Tibial nerve (tissue), 4 donors: ENCODE measurements at places on chromosomes 4 and X.

DNA sequence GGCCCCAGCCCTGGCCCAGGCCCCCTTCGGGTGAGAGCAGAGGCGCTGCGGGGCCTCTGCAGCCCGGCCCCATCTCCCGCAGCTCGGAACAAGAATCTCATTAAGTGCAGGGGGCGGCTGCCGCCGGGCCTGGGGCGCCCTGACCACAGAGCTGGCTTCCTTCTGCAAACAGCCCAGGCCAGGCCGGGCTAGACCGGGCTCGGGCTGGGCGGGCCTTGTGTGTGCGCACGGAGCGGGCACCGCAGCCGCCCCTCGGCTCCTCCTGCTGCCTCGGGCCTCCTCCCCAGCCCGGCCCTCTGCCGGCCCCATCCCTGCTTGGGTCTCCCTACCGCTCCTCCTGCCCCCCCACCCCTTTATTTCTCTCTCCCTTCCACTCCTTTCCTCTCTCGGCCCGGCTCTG, 83.3 kb downstream of the EFNB1 start:
- H3K4me3 ChIP-seq, result peak overlapping the region; percentile 3
- no peak for DNase-seq
- H3K4me1 ChIP-seq, result peaks cover 13% of the 10 kb centered on the region
- H3K27me3 ChIP-seq, result no peaks in the 10 kb centered on the region
- no peaks in the 10 kb centered on the region for H3K36me3 ChIP-seq

- H3K4me1 ChIP-seq, result no peaks in the 10 kb centered on the region
- H3K27ac ChIP-seq, result no peak overlapping the region
- no peak overlapping the region for H3K4me3 ChIP-seq
- no peaks in the 10 kb centered on the region for H3K36me3 ChIP-seq
- H3K27me3 ChIP-seq, result no peaks in the 10 kb centered on the region
Observed at GRCh38 chr4:159012381-159012780, 90.5 kb upstream of the RAPGEF2 start.

GRCh38 chr4:8188743-8189550, 10.1 kb upstream of the SH3TC1 start:
- H3K4me3 ChIP-seq, result no peak overlapping the region
- H3K27me3 ChIP-seq, result no peaks in the 10 kb centered on the region
- peak overlapping the region; percentile 84 for H3K27ac ChIP-seq

GRCh38 chrX:133175605-133176004, 42.5 kb downstream of the TFDP3 start:
- H3K27ac ChIP-seq, result no peak overlapping the region
- H3K36me3 ChIP-seq, result no peaks in the 10 kb centered on the region
- no peak for DNase-seq
- no peak overlapping the region for H3K4me3 ChIP-seq

DNA sequence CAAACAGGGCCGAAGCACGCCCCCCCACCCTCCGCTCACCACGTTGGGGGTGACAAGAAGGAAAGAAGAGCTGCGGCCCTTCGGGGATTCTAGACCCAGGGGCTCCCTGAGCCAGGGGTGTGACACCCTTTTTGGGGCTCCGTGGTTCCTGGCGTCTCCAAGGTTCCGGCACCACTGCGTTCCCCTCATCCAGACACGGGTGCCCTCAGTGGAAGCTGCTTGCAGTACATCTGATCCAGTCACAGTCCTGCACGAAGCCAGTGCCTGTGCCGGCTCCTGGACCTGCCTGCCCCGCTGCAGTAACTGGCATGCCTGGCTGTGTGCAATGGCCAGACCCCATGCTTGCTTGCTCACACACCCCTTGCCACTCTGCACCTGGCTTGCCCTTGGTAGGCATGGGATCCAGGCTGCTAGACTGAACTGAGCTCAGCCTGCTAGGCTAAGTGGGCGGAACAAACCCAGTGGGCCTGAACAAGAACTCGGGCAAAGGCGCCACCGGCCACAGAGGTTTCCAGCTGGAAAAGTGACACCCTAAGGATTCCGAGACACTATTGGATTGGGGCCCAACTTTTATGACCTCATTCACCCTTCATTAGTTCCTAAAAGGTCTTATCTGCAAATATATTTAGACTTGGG, 420.4 kb upstream of the AGA start:
- DNase-seq, result no peak
- no peaks in the 10 kb centered on the region for H3K27me3 ChIP-seq
- no peaks in the 10 kb centered on the region for H3K4me1 ChIP-seq
- no peaks in the 10 kb centered on the region for H3K36me3 ChIP-seq
- no peak overlapping the region for H3K4me3 ChIP-seq
- H3K27ac ChIP-seq, result no peak overlapping the region

DNA sequence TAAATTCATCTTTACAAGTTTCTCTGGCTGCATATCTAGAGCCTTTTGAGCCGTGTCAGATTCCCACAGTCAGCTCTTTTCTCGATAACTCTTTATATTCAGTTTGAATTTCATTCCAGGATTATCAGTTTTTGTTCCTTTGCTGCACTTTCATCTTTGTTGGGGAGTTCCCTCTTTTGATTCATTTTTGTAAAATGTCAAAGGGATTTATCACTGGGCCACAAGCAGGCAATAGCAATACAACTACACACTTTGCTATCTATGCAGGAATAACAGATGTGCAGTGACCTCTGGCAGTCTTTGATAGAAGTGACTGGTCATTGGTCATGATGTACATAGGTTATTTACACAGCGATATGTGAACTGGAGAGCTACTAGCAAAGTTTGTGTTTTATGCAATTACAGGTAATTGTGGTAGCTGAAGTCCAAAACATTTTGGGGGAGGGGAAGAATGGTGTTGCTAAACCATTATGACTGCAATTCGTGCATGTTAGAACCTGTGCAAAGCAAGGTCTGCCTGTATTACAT, 43.8 kb downstream of the HPGDS start:
- no peaks in the 10 kb centered on the region for H3K27me3 ChIP-seq
- no peaks in the 10 kb centered on the region for H3K36me3 ChIP-seq
- no peak overlapping the region for H3K27ac ChIP-seq
- H3K4me1 ChIP-seq, result no peaks in the 10 kb centered on the region
- H3K4me3 ChIP-seq, result no peak overlapping the region

- no peak overlapping the region for H3K27ac ChIP-seq
- H3K4me3 ChIP-seq, result no peak overlapping the region
- H3K27me3 ChIP-seq, result no peaks in the 10 kb centered on the region
Observed at GRCh38 chrX:20361890-20362262, 95.2 kb upstream of the RPS6KA3 start.

- peaks cover 4% of the 10 kb centered on the region for H3K4me1 ChIP-seq
- peaks cover 36% of the 10 kb centered on the region for H3K36me3 ChIP-seq
- H3K27me3 ChIP-seq, result no peaks in the 10 kb centered on the region
- no peak for DNase-seq
- H3K4me3 ChIP-seq, result no peak overlapping the region
Observed at GRCh38 chrX:152945021-152945979, 47.4 kb downstream of the ZNF185 start.

DNA sequence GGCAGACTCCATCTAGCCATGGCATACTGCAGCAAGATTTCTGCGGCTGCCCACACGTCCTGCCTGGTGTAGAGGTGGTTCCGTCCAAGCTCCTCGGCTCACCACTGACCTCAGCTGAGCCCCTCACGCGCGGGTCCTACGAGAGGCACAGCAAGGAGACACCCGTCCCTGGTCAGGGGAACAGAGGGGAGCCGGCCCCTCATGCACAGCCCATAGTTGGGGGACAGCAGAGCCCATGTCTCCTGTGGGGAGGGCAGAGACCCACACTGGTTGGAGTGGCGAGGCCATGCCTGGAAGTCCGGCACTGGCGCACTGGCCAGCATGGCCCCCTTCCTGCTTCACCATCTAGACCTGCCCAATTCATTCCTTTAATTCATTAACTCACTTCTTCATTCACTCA, 80.8 kb downstream of the HTRA3 start:
- DNase-seq, result no peak
- no peaks in the 10 kb centered on the region for H3K27me3 ChIP-seq
- H3K36me3 ChIP-seq, result no peaks in the 10 kb centered on the region
- H3K27ac ChIP-seq, result peak overlapping the region; percentile 39
- no peak overlapping the region for H3K4me3 ChIP-seq

- no peaks in the 10 kb centered on the region for H3K4me1 ChIP-seq
- no peaks in the 10 kb centered on the region for H3K27me3 ChIP-seq
- H3K4me3 ChIP-seq, result no peak overlapping the region
Observed at GRCh38 chr4:18285357-18285756, 263.8 kb upstream of the LCORL start.

GRCh38 chrX:153972368-153973126, at the start of gene TMEM187:
TSS of gene TMEM187 (plus strand) at chrX:153972754. CDS start at chrX:153982063, 9,309 bp downstream.
- peak within 1 kb of the TSS; percentile 98 for H3K27ac ChIP-seq
- H3K27me3 ChIP-seq, result no peaks in the 10 kb centered on the region
- no peaks in the 10 kb centered on the region for H3K4me1 ChIP-seq
- H3K4me3 ChIP-seq, result peak within 1 kb of the TSS; percentile 95
- DNase-seq, result peak; percentile 61

GRCh38 chr4:138576684-138577083, 334.5 kb upstream of the SLC7A11 start:
- no peaks in the 10 kb centered on the region for H3K4me1 ChIP-seq
- no peaks in the 10 kb centered on the region for H3K36me3 ChIP-seq
- no peak overlapping the region for H3K27ac ChIP-seq
- DNase-seq, result no peak
- H3K27me3 ChIP-seq, result no peaks in the 10 kb centered on the region
- H3K4me3 ChIP-seq, result no peak overlapping the region

DNA sequence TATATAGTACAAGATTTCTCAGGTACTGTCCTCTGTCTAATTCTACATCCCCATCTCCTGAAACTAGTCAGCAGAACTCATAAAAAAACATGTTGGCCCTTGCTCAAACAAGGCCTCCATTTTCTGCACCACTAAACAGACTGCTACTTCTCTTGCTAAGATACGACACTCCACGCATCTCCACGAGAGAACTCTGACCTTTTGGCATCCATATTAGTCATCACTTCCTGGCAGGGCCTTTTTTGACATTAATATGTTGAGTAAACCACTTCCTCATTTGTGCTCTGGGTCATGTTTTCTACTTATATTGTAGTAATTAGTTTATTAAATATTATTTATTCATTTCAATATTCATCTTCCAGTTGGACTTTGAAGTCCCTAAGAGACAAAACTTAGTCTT, 65.6 kb downstream of the DCAF8L1 start:
- no peak overlapping the region for H3K4me3 ChIP-seq
- H3K36me3 ChIP-seq, result no peaks in the 10 kb centered on the region
- no peak for DNase-seq
- no peaks in the 10 kb centered on the region for H3K27me3 ChIP-seq
- no peaks in the 10 kb centered on the region for H3K4me1 ChIP-seq

- no peaks in the 10 kb centered on the region for H3K27me3 ChIP-seq
- no peak overlapping the region for H3K4me3 ChIP-seq
- no peak overlapping the region for H3K27ac ChIP-seq
- H3K4me1 ChIP-seq, result no peaks in the 10 kb centered on the region
- H3K36me3 ChIP-seq, result no peaks in the 10 kb centered on the region
Observed at GRCh38 chrX:41705680-41706374, 17.1 kb downstream of the GPR34 start.

GRCh38 chrX:131801911-131802310, 221.2 kb upstream of the STK26 start:
- no peak overlapping the region for H3K27ac ChIP-seq
- H3K4me3 ChIP-seq, result no peak overlapping the region
- no peaks in the 10 kb centered on the region for H3K36me3 ChIP-seq

DNA sequence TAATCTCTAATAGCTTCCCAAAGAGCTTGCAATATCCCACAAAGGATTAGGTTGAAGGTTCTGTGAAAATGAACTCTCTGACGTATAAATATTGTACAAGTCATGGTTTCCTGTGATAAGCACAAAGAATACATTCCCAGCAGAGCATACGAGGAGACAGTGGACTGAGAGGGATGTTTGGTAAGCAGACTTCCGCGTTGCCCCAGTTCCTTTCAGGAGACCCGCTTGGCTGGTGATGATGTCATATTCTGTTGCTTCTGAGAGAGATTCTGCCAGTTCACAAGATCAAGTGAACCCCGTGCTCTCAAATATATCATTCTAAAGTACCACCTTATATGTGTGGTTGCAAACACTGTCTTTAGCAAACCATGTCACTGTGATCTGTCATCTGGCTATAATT, 323.9 kb upstream of the CASK start:
- H3K4me1 ChIP-seq, result no peaks in the 10 kb centered on the region
- H3K36me3 ChIP-seq, result no peaks in the 10 kb centered on the region
- H3K27ac ChIP-seq, result no peak overlapping the region

DNA sequence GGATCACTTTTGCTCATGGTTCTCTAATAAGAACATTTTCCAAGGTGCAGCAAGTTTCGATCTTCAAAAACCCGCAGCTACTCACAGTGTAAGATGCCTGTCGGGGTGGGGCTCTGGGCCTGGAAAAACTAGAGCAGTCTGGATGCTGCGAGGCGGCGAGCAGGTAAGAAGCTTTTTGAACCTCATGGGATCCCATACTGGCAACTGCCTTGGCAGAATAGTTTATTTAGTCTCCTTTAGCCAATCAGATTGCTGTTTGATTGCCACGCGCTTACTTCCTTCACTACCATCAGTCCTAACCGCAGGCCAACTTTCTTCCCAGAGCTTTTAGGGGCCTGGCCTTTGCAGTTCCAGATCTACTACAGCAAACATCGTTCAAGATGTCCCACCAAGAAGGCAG, 61.3 kb upstream of the MAGEB10 start:
- DNase-seq, result no peak
- no peaks in the 10 kb centered on the region for H3K27me3 ChIP-seq
- no peaks in the 10 kb centered on the region for H3K4me1 ChIP-seq
- H3K36me3 ChIP-seq, result no peaks in the 10 kb centered on the region
- H3K4me3 ChIP-seq, result no peak overlapping the region

- H3K4me1 ChIP-seq, result peaks cover 43% of the 10 kb centered on the region
- no peaks in the 10 kb centered on the region for H3K36me3 ChIP-seq
- no peak overlapping the region for H3K27ac ChIP-seq
- H3K27me3 ChIP-seq, result no peaks in the 10 kb centered on the region
- no peak for DNase-seq
Observed at GRCh38 chr4:7126981-7127380, 59.1 kb upstream of the GRPEL1 start.

DNA sequence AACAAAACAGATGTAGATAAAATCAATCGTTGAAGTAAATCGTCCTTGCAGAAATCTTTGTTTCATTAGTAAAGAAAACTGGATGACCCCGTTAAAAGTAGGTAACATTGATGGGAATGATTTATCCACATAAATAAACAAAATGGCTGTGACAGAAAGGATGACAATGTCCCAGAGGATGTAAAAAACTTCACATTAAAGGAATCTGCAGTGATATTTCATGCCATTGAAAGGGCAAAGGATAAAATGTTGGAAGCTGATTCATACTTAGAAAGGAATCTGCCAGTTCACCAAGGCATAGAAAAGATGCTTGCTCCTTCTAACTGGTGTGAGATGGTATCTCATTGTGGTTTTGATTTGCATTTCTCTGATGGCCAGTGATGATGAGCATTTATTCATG, 24.2 kb upstream of the EPGN start:
- H3K27me3 ChIP-seq, result no peaks in the 10 kb centered on the region
- H3K4me1 ChIP-seq, result no peaks in the 10 kb centered on the region
- DNase-seq, result no peak
- no peak overlapping the region for H3K27ac ChIP-seq

- no peak overlapping the region for H3K4me3 ChIP-seq
- no peak for DNase-seq
- no peaks in the 10 kb centered on the region for H3K36me3 ChIP-seq
Observed at GRCh38 chr4:80235451-80235850, 31.0 kb upstream of the FGF5 start.
